NCI-H1092 treated with DMSO at 0.1 percent for 48 hours (cell line): ENCODE measurements at places on chromosomes 7 and 10.

GRCh38 chr7:144517749-144518148 lies 114.3 kb upstream of the NOBOX start:
- DNase-seq: no peak

DNA sequence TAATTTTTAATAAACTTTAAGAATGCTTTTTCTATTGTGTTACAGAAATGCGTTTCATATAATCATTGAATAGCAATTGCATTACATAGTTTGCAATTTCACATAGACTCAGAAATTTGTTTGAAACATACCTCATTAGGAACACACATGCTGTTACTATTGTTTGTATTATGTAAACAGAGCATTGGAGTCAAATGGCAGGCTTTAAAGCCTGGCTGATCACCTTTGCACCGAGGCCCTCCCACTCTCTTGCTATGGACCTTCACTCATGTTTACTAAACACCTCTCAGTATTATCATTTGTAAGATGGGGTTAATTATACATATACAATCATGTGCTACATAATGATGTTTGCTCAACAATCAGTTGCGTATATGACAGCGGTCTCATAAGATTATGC lies 203.6 kb upstream of the NPSR1 start:
- no peak for DNase-seq

DNA sequence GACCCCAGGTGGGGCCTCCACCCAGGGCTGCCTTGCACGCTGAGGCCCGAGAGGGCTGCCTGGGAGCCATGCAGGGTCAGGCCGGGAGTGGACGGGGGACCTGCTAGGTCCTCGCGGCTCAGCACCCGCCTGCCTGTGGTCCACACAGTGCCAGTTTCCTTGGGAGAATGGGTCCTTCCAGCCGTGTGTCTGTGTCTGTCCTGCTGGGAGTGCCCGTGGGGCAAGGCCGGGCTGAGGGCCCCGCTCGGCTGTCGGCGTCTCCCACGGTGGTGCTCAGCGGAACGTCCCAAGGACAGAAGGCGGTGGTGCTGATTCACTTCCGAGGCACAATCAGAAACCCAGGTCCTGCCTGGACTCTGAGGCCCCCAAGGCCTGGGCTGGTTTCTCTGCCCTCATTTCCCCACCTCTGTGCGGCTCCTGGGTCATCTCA lies 23.2 kb upstream of the GTPBP4 start:
- no peak for DNase-seq

- no peak for DNase-seq
These were observed 70.5 kb upstream of the INSIG1 start for GRCh38 chr7:155227004-155227787.

- no peak for DNase-seq
These were observed 102.5 kb downstream of the APBB1IP start for GRCh38 chr10:26540601-26541000.

GRCh38 chr7:121397361-121397760 lies 1.3 kb upstream of the FAM3C start:
- no peak for DNase-seq

DNA sequence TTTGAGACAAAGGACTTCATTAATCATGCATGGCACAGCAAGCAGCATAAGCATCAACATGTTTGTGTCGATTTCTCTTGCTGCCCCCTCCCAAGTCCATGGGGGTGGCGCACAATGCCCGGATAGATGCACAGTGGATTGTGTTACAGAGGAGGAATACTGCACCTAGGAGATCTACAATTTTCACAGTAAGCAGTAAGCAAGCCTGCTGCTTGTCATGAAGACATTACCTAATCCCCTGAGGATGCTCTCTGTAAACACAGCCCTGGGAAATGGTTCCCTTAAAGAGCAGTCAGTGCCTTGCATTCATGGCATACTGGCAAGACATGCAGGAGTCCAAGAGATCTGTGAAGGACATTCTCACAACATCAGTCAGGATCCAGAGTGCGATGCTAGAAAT lies 137.7 kb downstream of the ETV1 start:
- DNase-seq: peak; percentile 37

GRCh38 chr10:100977436-100977835 lies 8.1 kb downstream of the SEMA4G start:
- DNase-seq: no peak

DNA sequence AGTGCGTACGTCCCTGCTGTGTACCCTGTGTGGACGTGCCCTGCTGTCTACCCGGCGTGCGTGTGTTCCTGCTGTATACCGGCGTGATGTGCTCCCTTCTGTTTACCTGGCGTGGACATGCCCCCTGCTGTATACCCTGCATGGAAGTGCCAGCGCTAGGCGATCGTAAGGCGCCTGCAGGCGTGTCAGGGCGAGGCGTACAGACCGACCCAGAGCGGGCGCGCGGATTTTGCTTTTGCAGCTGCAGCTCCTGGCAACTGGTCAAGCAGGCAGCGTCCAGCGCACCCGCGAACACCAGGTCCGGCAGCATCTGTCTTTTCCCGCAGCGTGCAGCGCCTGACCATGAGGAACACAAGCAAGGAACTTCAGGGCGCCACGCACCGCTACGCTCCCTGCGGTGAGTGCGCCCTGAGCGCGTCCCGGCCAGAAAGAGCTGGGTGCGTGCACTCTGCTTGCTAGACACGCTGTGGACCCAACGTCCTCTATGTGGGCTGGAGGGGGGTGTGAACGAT lies 680 bp downstream of the C7orf57 start:
- DNase-seq: peak; percentile 13

DNA sequence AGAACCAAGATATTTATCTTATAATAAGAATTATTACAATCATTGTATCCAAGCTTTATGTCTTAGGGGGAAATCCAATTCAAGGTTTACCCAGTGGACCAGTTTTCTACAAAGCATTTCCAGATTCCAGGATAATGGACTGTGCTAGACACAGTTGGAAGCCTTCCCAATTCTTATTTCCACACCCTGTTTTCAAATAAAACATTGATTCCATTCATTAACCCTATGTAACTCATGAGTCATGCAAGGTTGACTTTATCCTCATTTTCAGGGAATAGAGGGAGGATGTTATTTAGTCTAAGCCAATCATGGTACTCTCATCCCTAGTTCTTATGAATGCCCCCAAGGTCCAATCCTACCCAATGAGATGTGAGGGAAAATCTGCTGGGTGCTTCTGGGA lies 145.7 kb downstream of the RNLS start:
- no peak for DNase-seq

DNA sequence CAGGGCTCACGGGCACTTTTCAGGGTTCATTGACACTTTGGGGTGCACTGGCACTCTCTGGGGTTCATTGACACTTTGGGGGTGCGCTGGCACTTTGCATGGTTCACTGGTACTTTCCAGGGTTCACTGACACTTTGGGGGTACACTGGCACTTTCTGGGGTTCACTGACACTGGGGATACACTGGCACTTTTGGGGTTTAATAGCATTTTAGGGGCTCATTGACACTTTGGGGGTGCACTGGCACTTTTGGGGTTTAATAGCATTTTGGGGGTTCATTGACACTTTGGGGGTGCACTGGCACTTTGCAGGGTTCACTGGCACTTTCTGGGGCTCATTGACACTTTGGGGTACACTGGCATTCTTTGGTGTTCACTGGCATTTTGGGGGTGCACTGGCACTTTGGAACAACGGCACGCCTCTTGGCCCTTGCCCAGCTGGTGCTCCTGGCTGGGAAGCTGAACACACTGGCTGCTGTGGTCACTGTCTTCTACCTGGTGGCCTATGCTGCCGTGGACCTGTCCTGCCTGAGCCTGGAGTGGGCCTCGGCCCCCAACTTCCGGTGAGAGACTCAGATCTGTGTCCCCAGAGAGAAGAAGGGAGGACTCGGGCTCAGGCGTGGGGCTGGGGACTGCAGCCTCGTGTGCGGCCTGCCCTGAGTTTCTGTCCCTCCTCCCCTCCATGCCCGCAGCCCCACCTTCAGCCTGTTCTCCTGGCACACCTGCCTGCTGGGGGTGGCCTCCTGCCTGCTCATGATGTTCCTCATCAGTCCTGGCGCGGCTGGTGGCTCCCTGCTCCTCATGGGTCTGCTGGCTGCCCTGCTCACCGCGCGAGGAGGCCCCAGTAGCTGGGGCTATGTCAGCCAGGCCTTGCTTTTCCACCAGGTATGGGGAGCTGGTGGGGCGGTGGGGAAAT lies 6.2 kb upstream of the TRIP6 start:
- DNase-seq: no peak

GRCh38 chr10:132209130-132209529 lies 22.4 kb downstream of the DPYSL4 start:
- no peak for DNase-seq

- DNase-seq: no peak
These were observed 24.3 kb downstream of the FAM20C start for GRCh38 chr7:216360-217300.

DNA sequence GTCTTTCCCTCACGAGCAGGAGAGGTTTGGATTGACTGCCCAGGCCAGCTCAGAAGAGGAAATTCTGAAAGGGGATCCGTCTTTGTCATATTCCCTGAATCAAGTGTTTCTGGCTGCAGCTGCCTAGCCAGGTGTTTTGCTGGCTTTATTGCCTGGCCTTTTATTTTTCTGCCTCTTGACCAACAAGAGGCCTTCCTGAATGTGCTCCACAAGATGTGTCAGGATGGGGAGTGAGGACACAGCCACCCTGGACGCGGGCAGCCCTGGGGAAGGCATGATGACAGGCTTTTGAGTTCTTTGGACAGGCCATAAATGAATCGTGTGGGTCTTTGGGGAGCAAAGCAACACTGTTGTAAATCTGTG lies 163.6 kb downstream of the CAMK1D start:
- no peak for DNase-seq

GRCh38 chr10:35912615-35913569 lies 270.8 kb upstream of the FZD8 start:
- DNase-seq: no peak

DNA sequence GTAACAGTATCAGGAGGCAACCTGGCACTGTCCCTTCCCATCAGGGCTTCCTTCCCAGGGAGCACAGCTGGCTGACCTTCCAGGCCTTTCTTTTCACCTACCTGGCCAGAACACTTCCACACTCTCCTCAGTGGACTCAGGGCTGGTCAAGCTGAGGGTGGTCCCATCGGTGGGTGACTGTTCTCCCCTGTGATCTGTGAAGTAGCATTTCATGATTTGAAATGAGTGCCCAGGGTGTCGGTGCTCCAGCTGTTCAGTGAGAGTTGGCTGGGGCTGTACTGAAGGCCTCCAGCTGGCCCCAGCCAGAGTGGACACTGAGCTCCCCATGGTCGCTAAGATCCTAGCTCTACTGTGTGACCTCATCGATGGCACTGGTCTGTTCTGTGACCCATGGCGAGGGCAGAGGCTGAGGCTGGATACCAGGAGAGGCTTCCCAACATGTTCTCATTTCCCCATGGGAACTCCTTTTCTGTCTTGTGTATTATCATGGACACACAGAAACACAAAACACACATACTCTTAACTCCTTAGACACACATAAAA lies at the start of gene FAM170B:
Gene FAM170B, minus strand, starts transcription at position 316 of the 543 bp plus-strand sequence. Its CDS starts 103 bp downstream, at position 213.
- DNase-seq: no peak

DNA sequence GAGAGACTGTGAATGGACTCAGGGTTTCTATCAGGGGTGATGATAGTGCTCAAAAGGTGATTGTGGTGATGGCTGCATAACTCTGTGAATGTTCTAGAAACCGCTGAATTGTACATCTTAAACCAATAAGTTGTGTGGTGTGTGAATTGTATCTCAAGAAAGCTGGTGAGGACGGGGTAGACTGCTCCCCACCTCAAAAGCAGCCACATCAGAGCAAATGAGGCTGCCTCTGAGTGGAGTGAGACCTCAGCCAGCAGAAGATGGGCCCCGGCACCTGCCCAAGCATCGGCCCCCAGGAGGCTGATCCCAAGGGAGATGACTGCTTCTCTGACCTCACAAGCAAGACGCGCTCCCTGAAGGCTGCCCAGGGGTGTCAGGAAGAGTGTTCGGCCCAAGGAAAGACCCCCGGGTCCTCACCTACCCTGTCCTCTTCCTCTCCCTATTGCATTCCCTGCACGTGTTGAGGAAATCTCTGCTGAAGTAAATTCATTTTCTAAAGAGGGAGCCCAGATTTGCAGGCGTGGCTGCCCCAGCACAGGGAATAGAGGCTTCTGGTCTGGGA lies 279.3 kb upstream of the SHH start:
- no peak for DNase-seq
